ENCODE measurements at places on chromosomes 2 and 18.

DNA sequence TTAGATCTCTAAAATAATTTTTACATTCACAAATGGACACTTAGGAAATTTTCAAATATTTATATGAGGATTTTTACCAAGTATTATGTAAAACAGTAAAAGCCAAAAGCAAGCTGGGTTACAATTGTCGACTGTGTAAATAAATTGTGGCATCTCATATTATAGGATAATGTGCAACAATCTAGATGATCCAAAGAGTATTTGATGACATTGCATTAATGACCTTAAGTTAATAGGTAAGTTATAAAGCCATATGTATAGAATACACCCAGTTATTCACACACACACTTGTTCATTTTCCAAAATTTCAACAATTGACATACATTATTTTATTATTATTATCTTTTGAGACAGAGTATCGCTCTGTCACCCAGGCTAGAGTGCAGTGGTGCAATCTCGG, 69.3 kb downstream of the ATP8B1 start:
- no peaks in the 10 kb centered on the region for H3K27me3 ChIP-seq

DNA sequence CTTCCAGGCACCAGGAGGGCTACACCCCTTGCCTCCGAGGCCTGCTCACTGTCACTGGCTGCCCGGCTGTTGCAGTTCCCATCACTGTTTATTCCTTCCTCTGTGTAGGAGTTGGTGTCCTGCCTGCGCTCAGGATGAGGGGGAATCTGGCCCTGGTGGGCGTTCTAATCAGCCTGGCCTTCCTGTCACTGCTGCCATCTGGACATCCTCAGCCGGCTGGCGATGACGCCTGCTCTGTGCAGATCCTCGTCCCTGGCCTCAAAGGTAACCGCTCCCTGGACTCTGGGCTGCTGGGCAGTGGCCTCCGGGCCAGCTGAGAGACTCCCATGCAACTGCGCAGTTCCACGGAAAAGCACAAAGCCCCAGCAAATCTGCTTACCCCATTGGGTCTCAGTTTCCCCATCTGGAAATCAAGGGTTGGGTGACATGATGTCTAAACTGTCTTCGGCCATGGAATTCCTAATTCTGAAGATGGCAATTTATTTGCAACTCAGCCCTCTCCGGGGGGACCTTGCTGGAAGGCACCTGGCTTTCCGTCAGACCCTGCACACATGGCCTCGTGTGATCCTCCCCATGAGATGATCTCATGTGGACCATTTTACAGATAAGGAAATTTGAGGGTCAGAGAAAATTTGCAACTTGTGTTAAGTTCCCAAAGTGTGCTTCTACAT, 9.4 kb downstream of the COLEC11 start:
- no peak for ATAC-seq
- peaks cover 11% of the 10 kb centered on the region for H3K27me3 ChIP-seq
- H3K4me1 ChIP-seq = peaks cover 12% of the 10 kb centered on the region
- H3K36me3 ChIP-seq = no peaks in the 10 kb centered on the region

- H3K4me3 ChIP-seq = no peak overlapping the region
- peak overlapping the region; percentile 9 for H3K27ac ChIP-seq
- H3K36me3 ChIP-seq = no peaks in the 10 kb centered on the region
- H3K4me1 ChIP-seq = peaks cover 76% of the 10 kb centered on the region
Observed at GRCh38 chr2:127622561-127623387, 23.2 kb upstream of the GPR17 start.

- ATAC-seq = no peak
- no peak overlapping the region for H3K4me3 ChIP-seq
- H3K27me3 ChIP-seq = no peaks in the 10 kb centered on the region
- no peaks in the 10 kb centered on the region for H3K4me1 ChIP-seq
- H3K36me3 ChIP-seq = no peaks in the 10 kb centered on the region
- H3K27ac ChIP-seq = no peak overlapping the region
Observed at GRCh38 chr2:66164470-66164869, 270.5 kb upstream of the MEIS1 start.

DNA sequence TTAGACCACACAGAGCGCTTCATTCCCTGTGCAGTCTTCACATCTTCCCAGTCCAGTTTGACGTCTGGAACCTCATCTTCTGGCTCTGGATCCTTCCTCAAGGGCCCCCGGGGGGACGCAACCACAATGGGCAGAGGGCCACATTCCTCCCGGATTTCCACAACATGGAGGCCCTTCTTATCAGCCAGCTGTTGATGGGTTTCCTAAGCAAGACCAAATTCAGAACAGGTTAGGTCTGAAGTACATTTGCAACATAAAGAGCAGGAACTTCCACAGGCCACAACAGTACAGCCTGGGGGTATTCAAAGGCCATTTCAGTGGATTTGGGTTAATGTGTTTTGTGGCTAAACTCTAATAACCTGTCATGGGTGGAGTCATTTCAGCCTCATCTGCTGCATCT, 34.2 kb downstream of the MRPS5 start:
- H3K36me3 ChIP-seq = peaks cover 79% of the 10 kb centered on the region
- no peak overlapping the region for H3K27ac ChIP-seq
- no peaks in the 10 kb centered on the region for H3K4me1 ChIP-seq
- ATAC-seq = no peak
